ENCODE measurements at places on chromosomes 2 and 18.

GRCh38 chr2:199464606-199465352 lies 7.0 kb upstream of the SATB2 start:
- no peak for DNase-seq

DNA sequence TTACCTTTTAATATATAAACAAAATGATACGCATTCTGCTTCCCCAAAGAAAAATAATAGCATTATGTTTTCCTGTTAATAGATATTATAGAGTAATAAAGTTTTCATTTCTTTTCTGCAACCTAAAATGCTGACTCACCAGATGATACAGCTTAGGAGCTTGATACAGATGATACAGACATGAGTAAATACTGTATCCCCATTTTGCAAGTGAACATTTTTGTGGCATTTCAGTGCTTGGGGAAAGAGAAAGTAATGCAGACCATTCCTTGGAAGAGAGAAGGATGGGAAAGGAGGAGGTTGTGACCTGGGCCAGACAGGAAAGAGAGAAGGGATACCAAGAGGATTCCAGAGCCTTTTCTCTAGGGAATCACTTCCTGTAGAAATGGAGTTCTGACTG lies 97.5 kb upstream of the FSHR start:
- DNase-seq = no peak

- DNase-seq = no peak
Measured at GRCh38 chr2:126930970-126931590, 32.4 kb downstream of the TEX51 start.

DNA sequence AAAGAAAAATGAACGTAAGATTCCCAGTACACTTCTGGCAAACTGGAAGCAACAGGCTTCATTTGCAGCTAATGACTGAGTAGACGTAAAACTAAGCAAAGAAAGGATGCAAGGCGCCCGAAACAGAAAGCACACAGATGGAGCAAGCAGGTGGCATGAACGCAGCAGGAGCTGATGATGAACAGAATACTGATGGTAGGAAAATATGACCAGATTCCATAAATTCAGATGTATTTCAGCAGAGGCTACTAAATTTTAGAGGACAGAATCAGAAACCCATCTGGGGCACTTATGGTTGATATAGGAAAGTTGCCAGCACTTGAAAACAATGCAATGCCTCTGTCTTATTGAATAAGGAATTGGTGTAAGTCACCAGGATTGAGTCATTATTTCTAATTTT lies 658.7 kb upstream of the LINC00305 start:
- DNase-seq = no peak

DNA sequence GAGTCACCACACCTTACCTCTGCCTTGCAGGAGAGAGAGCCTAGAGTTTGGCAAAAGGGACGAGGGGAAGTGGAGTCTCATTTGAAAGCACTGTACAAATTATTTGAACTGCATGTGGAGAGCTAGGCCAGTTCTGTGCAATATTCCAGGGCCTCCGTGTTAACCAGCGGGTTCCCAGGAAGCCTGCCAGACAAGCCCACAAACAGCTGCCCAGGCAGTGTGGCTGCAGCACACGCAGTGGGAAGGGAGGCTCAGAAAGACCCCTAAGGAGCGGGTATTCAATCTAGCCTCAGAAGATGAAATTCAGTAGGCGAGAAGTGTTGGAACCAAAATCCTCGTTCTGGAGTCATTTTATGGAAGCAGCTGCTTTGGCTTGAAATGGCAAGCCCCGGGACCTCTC lies 30.7 kb downstream of the CNGA3 start:
- no peak for DNase-seq

- DNase-seq = no peak
Measured at GRCh38 chr18:29226213-29226612, 1049.3 kb upstream of the CDH2 start.

- DNase-seq = no peak
Measured at GRCh38 chr2:240895656-240896388, at the start of gene MAB21L4. Gene MAB21L4, minus strand, starts transcription at chr2:240896156. Its CDS starts 159 bp downstream, at chr2:240895997.

DNA sequence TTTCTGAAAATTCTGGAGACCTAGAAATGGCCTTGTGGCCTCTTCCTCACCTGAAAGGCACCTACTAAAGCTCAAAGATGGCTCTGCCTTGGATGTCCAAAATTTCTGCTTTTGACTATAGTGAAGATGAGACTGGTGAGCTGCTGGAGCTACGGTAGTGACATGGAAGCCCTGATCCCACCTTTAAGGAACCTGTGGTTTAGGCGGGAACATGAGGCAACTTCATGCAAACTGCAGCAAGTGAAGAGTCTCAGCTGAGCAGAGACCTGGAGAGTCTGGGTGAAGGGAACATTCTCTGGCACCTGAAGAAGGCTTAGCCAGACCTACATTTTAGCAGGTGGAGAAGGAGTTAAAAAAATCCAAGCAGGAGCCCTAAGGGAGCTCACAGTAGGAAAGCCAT lies 40.0 kb downstream of the GORASP2 start:
- no peak for DNase-seq

DNA sequence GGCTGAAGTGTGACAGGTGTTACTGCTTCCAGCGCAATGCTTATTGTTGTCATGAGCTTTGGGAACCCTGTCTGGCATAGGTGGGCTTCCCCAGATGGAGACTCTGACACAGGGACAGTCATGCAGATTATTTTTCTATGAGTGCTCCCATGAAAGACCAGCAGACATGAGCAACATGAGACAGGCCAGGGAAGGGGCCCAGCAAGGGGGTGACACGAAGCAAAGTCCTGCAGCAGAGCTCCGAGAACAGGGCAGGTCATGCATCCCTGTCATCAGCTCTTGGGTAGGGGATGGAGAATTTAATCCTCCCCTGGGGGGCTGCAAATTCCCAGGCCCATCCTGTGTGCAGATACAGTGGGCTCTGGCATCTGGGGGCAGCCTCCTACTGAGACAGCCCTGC lies 77.4 kb downstream of the CTAGE1 start:
- no peak for DNase-seq

DNA sequence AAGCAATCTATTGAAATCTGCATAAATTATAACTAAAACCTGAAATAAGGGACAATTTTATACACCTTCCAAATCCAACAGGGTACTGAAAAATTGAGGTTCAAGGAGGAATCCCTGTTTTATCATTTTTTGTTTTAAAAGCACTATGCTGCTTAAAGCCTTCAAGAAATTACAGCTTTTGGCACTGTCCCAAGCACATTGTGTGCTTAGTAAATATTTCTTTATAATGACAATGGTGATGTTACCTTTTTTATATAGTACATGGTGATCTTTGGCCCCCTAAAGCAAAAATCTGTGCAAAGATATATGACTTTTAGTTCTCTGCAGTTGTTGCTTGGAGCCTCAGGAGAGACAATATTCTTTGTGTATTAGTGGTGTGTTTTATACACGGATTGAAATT lies 71.6 kb upstream of the EFEMP1 start:
- DNase-seq = no peak

DNA sequence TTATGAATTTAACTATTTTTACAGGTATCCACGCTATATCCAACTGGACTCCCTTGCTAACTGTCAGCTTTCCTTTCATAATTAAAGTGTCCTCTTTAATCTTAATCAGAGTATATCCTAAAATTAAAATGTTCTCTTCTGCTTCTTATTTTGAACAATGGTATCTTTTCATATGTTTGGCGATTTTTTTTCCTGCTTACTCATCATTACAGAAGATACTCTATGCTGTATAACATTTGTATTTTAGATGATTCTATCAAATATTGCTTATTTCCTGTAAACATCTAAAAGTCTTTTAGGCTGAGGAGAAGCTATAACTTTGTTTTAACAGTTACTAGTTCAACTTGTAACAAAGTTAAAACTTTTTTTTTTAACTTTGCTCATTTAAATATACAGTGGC lies 17.4 kb downstream of the SCN2A start:
- DNase-seq = no peak

GRCh38 chr2:13558368-13558767 lies 841.6 kb downstream of the TRIB2 start:
- DNase-seq = no peak

- DNase-seq = no peak
Measured at GRCh38 chr2:219803294-219803693, 175.9 kb downstream of the SLC4A3 start.

DNA sequence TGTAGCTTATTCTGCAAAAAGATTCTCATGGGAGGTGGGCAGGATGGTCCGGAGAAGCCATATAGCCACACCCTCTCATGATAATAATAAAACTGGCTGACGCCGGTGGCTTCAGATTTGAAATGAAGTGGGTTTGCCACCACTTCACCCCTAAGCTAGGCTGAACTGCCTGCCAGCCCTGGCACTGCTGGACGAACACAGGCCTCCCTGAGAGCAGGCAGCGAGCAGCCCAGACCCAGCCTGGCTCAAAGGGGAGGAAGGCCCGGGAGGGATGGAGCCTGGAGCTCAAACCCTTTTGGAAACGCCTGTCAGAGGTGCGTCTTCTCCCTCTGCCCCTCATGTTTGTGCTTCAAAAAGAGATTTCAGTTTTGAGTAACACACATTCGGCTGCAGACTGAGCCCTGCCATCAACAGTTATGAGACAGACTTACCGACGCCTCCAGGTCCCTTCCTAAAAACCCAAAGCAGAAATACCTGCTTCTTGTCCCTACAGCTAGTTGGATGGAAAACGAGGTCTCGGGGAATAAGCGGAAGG lies 71.1 kb upstream of the HPCAL1 start:
- no peak for DNase-seq

GRCh38 chr18:8602040-8602439 lies 7.2 kb upstream of the RAB12 start:
- peak; percentile 12 for DNase-seq

DNA sequence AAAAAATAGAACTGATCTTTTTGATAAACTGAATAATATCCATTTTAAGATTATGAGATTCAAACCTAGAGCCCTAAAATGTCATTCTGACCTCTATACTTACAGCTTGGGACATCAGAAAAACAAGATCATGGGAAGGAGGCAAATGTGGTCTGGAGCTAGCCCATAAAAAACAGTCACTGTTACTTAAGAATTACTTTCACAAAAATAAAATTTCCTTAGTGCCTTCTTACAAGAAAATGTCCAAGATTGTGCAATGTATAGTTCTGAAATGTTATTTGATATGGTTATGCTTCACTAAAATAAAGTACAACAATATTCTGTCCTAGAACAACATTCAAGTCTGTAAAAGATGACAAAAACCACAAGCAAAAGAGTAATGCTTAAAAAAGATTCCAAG lies 247.6 kb downstream of the DYM start:
- no peak for DNase-seq

DNA sequence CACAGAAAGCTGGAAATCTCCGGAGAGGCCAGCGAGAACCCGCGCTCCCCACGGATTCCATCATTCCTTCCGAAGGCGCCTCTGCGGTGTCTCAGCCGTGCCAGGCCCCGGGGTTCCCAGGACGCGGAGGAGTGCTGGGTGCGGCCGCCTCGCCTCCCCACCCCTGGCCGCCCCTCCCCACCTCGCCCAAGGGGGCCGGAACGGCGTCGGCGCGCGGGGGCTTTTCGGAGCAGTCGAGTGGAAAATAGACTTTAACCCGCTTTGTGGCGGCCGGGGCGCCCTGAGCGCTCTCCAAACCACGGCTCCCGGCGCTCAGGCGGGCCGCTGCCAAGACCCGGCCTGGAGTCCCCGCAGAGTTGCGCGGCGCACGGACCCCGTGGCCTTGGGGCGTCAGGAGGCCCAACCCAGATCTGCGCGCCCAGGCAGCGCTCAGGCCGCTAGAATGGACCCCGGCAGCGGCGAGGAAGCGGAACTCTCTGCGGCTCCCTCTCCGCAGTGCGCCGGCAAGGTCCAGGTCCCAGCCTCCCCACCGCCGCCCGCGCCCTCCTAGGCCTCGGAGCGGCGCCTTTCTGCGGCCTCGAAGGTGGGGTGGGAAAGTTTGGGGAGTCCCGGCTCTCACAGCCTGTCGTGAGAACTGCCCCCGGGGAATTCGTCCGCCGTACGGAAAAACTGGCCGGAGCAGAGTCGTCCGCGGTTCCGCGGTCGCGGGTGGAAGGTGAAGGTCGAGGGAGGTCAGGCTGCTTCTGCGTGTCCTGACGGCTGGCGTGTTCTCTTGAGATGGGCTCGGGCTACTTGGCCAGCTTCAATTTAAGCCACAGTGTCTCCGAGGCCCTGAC lies 1.2 kb upstream of the EMX1 start:
- DNase-seq = peak; percentile 64

GRCh38 chr2:63344575-63345284 lies 243.5 kb downstream of the WDPCP start:
- DNase-seq = no peak

GRCh38 chr18:39845106-39845505 lies 2109.9 kb upstream of the PIK3C3 start:
- no peak for DNase-seq

DNA sequence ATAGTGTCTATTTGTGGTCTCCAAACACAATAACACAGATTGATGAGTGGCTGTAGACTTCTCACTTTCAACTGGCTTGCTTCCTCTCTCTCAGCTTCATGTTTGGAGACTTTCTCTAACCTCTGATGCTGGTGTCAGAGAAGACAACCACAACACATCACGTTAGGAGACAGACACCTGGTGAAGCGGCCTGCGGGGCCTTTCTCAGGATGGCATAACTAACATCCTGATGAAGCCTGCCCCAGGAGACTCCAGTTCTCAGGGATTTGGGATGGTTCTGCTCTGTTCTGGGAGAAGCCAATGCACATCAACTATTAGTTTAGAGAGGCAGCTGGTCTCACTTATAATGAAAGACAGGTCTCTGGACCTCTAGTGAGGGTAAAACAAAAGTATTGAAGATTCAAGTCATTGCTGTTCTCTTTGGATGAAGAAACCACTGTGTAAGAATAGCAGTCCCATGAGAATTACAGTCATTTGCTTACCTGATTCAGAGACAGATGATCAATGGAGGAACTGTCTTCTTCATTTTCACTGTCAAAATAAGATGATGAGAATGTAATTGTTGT lies 2.0 kb downstream of the IL1A start:
- no peak for DNase-seq

DNA sequence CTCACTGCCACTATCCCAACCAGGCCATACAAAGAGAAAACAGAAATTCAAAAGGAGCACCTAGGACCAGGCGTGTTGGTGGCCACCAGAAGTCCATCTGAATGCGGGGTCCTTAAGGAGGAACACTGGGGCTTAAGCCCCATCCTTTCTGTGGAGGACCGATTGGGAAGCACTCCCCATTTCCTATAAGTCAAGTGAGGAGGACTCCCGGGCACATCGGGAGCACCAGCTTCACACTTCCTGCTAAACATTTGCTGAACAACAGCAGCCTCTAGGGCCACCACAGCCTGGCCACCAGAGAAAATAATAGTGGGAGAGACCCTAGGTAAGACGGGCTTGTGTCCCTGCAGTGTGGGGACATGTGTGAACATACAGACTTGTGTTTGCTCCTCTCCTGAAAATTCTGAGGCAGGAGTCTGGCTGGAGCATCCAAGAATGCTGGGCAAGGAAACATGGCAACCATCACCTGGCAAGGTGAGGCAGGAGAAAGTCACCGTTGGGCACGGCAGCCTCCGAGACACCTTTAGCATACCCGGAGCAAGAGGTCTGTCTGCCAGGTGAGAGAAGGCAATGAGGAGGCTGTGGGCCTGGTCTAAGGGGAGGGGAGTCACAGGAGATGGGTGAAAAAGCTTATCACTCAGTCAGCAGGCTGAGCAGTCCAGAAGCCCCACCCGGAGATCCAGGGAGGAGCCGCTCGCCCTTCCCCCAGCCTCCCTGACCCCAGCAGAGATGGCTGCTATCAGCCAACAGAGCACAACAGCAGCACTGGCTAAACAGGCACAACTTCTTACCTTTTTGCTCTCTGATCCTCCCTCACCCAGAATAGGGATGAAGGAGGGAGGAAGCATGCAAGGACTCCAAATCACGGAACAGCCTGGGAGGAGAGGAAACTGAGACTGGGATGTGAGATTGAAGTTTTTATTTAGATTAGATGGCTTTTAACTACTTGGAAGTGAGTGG lies 282.3 kb downstream of the EIPR1 start:
- DNase-seq = no peak

- no peak for DNase-seq
Measured at GRCh38 chr2:73415906-73416305, 30.3 kb downstream of the ALMS1 start.

Data from left forelimb (tissue), 1 donor.